ENCODE measurements at places on chromosomes 2 and 18.

GRCh38 chr2:217655651-217656050 is 347.1 kb downstream of the TNS1 start:
- no peak for DNase-seq

DNA sequence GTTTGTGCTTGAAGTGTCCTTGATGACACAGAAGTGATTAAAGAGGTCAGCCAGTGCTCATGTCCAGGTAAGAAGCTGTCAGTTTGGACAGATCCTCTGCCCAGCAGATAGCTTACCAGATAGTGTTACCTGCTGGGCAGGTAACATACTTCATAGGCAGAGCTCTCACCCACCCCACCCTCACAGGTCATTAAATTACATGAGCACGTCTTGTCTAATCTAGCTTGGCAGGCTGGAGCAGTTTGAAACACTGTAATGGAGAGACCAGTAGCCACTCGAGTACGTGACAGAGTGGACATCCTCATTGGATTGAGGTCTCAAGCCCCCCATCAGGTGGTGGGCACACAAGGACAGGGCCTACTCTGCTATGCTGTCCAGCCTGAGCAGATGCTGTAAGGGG is 27.1 kb downstream of the TTC32 start:
- no peak for DNase-seq

DNA sequence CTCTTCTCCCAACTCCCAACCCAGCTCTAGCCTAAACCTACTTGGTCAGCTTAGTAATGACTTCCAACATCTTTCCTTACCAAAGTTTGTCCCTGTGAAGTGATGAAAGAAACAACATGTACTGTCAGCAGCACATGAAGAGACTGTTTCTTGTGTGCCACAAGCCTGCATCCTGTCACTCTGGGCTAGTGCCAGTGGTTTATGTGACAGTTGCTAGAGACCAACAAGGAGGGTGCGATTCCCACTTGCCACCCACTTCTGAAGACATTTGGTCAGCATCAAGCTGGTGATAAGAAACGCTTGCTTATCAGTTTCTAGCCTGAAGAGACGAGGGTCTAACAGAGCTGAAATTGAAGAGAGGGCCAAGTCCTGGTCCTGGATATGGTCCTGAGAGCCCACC is 132.6 kb downstream of the COL4A4 start:
- DNase-seq, result no peak

DNA sequence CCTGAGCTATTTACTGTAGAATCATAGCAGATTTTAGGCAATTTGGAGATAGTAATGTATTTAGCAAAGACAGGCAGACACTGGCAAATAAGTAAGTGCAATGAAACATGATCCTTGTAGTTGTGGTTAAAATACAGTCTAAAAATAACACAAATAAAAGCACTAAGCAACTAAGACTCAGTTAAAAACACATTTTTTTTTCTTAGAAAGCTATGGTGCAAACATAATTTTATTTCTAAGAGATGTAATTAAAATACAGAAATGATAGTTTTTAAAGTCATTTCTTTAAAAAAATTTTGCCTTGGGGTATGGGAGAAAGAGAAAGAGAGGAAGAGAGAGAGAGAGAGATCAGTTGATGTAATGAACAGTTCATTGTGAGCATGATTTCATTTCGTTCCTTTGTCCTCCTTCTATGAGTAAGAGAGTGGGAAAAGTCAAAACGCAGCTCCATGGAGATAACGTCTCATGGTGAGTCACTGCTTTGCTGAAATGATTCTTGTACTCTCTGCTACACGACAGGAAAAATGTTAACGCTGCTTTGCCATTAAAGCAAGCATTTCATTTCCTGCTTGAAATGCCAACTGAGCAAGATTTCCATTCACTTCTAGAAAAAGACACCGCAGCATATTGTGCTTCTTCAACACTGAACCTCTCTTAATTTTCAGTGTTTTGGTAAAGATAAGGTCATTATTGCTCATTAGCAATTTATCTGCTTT is 61.3 kb upstream of the PGAP1 start:
- peak; percentile 59 for DNase-seq

GRCh38 chr2:8980096-8980495 is 23.4 kb downstream of the MBOAT2 start:
- DNase-seq, result no peak

DNA sequence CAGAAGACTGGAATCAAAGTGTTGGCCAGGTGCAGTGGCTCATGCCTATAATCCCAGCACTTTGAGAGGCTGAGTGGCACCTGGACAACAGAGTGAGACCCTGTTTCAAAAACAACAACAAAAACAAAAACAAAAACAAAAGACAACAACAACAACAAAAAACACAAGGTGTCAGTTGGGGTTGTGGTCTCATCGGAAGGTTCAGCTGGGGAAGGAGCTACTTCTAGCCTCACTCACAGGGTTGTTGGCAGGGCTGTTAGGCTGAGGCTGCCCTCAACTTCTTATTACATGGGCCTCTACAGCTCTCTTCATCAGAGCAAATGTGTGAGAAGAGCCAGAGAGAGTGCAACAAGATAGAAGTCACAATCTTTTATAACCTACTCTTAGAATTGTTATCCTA is 34.6 kb upstream of the CAB39 start:
- DNase-seq, result no peak

DNA sequence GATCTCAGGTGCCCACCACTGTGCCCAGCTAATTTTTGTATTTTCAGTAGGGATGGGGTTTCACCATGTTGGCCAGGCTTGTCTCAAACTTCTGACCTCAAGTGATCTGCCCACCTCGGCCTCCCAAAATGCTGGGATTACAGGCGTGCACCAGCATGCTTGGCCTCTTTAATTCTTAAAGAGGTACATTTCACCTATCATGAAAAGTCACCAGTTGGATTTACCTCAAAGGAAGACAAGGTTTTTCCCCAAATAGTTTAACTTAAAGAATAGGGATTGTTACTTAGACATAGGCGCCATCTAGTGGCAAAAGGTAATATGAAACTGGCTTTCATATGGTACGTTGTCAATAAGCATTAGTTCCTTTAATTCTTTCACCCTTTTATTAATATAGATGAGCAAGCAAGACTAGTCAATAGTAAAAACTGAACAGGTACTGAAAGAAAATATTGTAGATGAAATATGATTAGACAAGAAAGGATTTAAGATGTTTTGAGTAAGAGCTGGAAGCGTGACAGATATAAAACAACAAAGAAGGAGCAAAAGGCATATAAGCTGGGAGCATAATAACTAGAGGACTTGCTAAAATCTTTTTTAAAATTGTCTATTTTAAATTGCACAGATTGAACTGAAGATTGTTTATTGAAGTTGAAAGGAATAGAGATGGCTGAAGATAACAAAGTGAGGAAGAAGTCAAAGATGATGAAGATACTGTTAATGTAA is 35.0 kb upstream of the PSMD14 start:
- DNase-seq, result peak; percentile 63

- no peak for DNase-seq
Observed at GRCh38 chr2:46387886-46388515, 90.8 kb downstream of the EPAS1 start.

DNA sequence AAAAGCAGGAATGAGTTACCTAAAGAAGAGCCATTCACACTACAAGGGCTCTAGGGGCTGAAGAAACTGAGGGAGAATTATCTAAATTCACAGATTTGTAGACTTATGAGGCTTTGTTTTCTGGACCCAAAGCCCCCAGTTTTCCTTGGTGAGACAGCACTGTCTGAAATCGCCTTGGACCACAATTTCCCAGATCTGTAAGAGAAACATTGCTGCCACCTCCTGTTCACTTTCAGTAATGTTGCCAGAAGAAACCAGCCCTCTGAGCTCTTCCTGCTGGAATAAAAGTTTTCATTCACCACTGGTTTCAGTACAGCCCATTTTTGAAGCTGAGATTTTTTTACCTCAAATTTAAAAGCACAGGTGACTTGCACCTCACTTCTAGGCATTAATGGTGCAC is 169.2 kb downstream of the CDH20 start:
- DNase-seq, result peak; percentile 74

GRCh38 chr2:219215871-219216534 is 2.8 kb downstream of the ABCB6 start:
- DNase-seq, result no peak

DNA sequence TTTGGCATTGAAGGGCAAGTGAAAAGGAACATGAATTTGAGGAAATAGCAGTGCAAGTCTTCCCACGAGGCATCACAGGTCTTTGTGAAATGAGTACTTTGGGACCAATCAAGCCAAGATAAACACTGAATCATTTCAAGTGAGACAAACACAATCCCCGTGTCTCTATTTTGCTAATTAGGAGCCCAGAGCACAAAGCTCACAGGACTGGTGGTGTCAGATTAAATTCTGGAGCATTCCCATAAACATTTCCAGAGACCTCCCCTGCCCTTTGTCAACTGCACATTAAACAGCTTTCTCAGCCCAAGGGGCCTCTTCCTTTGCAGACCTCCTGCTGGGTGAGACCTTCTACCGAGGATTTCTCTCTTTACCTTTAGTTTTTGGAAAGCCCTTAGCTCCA is 50.7 kb downstream of the DAPL1 start:
- peak; percentile 18 for DNase-seq

DNA sequence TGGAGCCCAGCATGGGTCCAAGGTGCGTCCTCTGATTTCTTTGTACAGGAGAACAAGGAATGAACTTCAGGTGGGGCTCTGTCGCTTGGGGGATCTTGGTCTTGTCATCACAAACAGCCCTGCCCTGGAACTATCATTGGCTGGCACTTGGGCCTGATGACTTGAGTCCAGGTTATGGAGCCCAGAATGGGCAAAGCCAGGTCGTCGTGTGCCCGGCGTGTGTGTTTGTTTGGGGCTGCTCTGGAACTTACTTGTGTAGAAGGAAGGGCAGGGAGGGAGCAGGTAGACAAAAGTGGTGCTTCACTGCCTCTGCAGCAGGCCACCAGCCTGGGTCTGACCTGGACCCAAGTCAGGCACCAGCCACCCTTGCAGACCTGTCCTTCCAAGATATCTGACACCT is 306.3 kb upstream of the HS6ST1 start:
- no peak for DNase-seq

- no peak for DNase-seq
Observed at GRCh38 chr18:45526114-45526841, 89.0 kb upstream of the SLC14A2 start.

DNA sequence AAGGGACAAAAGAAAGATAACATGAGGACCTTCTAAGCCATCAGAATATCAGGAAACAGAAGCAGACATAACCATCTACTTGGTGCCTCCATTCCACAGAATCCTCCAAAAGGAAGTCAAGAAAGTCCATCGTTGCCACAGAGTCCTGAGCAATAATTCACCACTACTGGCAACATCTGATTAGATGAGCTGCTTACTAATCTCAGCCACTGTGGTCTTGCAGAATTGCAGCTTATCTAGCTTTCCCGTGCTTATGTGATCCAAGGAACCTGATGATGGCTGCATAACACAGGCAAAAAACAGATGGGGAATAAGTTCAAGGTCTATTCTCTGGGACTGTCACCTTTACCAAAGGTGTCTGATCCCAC is 278.5 kb downstream of the AFF3 start:
- DNase-seq, result no peak

- DNase-seq, result no peak
Observed at GRCh38 chr2:202613479-202613878, 21.3 kb upstream of the FAM117B start.

DNA sequence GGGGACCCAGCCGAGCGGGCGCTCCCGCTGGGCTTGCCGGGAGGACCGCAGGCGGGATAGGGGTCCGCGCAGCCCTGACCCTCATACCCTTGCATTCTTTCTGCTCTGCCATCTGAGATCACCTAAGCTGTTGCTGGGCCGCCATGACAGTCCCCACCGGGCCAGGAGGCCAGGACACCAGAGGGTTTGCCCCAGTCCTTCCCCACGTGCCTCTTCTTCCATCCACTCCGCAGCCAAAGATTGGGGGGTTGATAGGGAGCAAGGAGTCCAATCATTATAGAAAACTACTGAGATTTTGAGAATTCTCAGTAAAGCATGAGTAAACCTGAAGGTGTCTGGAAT is 453 bp upstream of the GRB14 start:
- peak; percentile 20 for DNase-seq

- DNase-seq, result peak; percentile 54
Observed at GRCh38 chr2:70133491-70134322, 46.4 kb downstream of the PCBP1 start.

DNA sequence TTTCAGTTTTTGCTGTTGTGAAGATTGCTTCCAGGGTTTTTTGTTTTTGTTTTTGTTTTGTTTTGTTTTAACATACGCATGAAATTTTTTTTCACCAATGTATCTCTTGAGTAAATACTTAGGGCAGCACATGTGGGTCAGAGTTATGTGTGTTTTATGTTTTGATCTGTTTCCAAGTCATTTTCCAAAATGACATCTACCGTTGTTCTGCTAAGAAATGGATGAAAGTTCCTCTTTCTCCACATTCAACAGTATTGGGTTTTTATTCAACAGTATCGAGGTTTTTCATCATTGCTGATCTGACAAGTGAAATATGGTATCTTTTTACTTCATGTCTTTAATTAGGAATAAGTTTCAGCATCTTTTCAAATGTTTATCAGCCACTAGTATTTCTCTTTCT is 16.7 kb downstream of the RNF144A start:
- no peak for DNase-seq

DNA sequence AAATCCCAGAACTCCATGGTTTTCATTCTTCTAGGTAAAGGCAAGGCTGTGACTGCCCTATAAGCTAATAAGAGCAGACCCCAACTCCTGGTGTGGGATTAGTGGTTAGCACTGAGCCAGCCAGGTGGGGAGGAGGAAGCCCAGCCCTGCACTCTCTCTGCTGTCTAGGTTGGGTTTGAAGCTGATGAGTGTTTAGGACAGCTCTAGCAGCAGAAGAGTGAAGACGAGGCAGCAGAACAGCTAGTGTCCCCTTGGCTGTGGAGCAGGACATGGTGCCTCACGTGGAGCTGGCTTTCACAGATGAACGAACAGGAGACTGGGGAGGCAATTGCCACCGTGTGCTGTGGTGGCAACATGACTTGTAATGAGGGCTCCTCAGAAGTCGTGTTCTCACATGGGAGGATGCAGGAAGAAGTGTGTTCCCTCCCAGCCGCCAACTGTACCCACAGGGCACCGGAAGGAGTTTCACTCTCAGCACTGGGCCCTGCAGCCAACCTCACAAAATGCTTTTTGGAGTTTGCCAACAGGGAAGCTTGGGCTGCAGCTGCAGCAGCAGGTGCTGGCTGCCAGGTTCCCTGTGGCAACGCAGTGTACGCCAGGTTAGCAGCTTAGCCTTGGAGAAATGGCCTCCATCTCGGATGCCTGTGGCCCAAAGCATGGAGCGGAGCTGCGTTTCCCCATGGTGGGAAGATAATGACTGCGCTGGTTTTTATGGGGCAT is 328.2 kb downstream of the SETBP1 start:
- DNase-seq, result no peak

GRCh38 chr2:101628030-101628392 is 69.5 kb upstream of the MAP4K4 start:
- no peak for DNase-seq

DNA sequence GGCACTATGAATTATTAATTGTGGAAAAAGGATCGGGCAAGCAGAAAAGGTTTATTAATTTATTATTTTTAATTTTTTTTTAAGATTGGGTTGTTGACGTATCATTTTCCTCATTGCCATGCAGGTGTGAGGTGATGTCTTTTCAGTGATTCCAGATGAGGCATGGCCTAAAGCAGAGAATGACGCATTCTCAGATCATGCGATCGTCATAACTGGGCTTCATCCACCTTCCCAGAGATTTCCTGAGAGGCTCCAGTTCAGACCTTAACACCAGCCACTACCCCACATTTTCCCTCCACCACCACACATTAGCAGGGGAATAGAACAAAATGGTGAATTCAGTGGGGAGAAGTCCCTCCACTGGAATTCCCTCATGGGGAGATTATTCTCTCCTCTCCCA is 518.4 kb upstream of the SPHKAP start:
- no peak for DNase-seq

- DNase-seq, result no peak
Observed at GRCh38 chr2:64534363-64534762, 10.2 kb downstream of the AFTPH start.

Data from NCI-H1105 treated with DMSO at 0.1 percent for 48 hours (cell line).